ENCODE measurements at places on chromosomes 7 and 10.

DNA sequence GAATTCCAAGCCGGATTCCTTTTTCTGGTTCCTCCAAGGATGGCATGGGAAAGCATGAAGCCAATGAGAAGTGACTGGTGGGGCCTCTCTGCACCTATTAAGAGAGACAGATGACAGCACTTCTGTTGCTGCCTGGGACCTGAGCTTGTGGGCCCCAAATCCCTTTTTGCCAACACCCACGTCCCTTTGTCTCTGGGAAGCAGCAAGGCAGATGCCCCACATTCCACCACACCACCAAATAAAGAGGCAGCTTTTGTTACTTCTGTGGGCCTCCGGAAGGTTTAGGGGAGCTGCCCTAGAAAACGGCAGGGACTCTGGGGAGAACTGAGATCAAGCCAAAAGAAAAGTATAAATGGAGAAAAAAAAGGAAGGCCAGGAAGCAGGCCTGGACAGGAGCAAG lies 3.4 kb downstream of the CCDC136 start:
- no peak for DNase-seq

DNA sequence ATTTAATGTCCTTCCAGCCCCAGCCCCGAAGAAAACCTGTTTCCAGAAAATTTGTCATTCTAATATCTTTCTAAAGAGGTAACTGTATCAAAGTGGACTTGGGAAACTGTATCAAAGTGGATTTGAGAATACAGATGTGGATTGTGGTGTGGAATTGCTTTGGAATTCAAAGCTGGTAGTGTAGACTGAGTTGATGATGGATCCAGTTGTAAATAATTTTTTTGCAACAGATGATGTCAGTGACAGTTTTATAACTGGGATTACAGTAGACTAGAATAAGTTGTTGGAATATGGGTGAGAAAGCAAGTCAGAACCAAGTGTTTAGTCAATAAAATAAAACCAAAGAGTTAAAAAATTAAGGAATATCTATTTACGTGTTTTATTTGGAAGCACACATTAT lies 202.1 kb downstream of the LRMDA start:
- DNase-seq = no peak

DNA sequence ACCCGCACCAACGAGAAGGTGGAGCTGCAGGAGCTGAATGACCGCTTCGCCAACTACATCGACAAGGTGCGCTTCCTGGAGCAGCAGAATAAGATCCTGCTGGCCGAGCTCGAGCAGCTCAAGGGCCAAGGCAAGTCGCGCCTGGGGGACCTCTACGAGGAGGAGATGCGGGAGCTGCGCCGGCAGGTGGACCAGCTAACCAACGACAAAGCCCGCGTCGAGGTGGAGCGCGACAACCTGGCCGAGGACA lies 1.6 kb downstream of the VIM start:
- no peak for DNase-seq

GRCh38 chr10:110222641-110223297 lies 15.4 kb downstream of the MXI1 start:
- no peak for DNase-seq

DNA sequence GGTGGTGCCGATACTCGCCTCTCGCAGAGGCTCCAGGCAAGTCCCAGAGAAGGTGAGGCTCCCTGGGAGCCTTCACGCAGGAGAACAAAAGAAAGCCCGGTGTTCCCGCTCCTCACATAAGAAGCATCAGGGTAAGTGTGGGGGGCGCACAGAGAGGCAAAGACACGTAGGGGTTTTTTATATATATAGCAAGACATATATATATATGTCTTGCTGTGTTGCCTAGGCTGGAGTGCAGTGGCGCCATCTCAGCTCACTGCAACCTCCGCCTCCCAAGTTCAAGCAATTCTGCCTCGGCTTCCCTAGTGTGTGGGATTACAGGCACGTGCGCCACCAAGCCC lies 61.3 kb downstream of the PDIA4 start:
- no peak for DNase-seq

GRCh38 chr10:92054807-92055206 lies 131.2 kb downstream of the BTAF1 start:
- no peak for DNase-seq

DNA sequence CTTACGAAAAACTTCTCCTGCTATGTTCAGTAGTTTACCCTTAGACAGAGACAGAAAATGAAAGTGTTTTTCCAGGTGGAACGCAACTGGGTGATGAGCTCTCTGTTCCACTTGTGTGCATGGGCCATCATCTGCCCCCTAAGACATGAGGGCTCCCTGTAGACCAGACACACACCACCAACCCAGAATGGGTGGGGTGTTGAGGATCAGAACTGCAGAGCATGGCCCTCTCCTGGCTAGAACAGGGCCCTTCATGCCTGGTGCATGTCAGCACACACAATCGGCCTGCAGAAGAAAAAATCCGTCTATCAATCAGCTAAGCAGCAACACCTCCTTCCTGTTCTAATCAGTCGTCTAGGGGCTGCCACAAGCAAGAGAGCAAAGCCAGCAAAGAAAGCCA lies 186.2 kb upstream of the INHBA start:
- no peak for DNase-seq

GRCh38 chr10:85649461-85649860 lies 717.1 kb downstream of the GRID1 start:
- no peak for DNase-seq

GRCh38 chr10:96573036-96573435 lies 13.8 kb downstream of the TM9SF3 start:
- DNase-seq = no peak

GRCh38 chr10:43846187-43846680 lies 197.6 kb upstream of the ZNF32 start:
- no peak for DNase-seq

GRCh38 chr10:13335881-13336280 lies 12.2 kb downstream of the SEPHS1 start:
- DNase-seq = no peak

DNA sequence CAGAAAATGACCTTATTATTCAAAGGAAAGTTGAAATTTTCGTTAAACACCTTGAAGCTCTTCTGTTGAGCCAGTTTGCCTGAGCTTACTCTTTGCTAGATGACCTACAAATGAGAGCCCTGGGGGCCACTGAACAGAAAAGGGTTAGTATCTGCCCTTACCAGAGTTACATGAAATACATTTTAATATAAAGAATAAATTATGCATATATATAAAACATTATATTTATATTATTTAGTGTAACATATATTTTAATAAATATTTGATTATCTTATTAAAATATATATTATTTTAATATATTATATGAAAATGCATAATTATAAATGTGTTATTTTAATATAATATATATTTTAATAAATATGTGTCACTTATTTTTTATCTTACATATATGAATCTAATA lies 628.4 kb upstream of the TPK1 start:
- DNase-seq = no peak

DNA sequence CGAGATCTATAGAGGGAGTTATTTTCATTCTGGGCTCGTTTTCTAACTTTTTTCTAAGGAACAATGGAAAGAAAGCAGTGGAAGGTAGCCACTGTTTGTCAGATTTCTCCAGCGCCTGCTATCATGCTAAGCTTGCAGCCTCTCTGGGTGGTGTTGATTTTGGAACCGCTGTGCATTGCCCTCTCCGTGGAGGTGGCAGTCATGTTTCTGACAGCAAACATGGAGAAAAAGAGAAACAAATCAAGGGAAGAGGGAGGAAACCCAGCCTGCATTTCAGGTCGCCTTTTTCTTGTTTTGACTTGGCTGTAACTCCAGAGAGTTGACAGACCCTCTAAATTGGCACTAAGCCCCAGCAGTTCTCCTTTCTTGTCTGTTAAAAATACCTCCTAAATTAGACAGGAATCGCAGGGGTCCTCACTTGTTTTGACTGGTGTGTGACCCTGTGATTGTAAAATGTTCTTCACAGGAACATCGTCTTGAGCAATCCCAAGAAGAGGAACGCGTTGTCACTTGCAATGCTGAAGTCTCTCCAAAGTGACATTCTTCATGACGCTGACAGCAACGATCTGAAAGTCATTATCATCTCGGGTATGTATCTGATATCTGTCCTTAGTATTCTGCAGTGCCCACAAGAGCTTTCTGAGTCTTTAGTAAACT lies 4.8 kb downstream of the ECHDC3 start:
- DNase-seq = no peak

DNA sequence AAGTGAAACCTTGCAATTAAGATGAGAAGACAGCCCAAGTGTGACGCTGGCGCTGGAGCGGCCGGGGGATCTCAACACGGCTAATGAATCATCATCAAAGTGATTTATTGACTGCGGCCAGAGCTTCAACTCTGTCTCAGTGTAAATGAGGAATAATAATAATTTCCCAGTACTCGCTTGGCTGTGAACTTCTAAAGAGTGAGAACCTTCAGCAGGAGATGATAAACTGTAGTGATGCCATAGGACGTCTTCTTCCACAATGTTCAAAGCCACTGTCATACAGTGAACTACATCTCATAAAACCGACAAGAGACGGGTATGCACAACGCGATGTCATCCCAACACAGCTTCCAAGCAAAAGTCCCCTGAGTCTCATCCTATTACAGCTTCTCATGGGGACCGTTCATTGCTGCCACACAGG lies 123.6 kb upstream of the NOBOX start:
- DNase-seq = no peak

DNA sequence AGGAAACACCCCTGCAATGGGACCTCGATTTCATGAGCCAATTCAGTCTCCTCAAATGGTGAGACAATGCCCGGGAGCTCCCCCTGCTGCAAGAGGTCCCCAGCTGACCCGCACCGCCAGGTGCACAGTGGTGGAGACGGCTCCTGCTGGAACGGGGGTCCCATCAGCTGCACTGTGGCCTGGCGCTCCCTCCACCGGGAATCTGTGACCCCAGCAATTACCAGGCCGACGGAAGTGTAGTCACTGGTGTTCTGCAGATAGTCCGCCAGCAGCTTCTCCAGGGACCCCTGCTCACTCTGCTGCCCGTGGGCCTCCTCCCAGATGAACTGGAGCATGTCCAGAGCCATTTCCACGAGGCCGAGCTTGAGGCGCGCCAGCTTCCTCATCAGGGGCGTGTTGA lies 64.9 kb upstream of the NKX6-2 start:
- DNase-seq = no peak

DNA sequence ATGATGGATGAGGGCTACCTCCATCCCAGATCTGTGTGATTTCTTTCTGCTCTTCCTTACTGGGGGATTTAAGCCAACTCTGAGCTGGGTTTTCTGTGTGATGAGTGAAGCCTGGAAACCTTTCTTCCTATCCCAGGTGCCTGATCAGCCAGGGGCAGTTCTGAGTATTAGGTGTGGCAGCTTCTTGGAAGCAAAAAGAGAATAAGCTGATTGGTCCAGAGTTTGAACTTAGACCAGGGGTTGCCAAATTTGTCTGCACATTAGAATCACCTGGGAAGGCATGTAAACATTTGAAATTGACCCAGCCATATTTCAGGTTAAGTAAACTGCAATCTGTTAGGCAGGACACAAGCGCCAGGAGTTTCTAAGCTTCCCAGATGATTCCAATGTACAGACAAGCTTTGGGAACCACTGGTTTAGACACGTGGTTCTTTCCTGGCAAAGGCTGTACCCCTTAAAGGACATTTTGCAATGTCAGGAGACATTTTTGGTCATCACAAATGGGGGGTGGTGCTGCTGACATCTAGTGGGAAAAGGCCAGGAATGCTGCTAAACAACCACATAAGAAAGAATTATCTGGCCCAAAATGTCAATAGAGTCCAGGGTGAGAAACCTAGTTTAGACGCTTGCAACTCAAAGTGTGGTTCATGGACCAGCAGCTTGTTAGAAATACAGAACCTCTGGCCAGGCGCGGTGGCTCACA lies 160.5 kb upstream of the GHITM start:
- no peak for DNase-seq

DNA sequence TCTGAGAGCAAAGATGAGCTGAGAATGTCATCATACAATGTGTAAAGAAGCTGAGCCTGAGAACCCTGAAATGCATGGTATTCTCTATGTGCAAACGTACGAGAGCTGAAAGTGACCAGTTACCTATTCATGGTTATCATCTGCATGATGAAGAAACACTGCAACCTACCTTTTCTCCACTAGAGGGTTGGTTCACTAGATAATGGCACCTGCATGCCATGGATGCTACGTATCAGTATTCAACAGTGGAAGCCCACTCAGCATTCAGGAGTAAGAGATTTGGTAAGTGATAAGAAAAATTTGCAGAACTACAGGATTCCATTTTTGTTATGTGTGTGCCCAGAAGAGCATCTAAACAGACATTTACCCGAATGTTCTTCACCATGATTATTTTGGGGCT lies 145.4 kb downstream of the PTPRN2 start:
- no peak for DNase-seq

DNA sequence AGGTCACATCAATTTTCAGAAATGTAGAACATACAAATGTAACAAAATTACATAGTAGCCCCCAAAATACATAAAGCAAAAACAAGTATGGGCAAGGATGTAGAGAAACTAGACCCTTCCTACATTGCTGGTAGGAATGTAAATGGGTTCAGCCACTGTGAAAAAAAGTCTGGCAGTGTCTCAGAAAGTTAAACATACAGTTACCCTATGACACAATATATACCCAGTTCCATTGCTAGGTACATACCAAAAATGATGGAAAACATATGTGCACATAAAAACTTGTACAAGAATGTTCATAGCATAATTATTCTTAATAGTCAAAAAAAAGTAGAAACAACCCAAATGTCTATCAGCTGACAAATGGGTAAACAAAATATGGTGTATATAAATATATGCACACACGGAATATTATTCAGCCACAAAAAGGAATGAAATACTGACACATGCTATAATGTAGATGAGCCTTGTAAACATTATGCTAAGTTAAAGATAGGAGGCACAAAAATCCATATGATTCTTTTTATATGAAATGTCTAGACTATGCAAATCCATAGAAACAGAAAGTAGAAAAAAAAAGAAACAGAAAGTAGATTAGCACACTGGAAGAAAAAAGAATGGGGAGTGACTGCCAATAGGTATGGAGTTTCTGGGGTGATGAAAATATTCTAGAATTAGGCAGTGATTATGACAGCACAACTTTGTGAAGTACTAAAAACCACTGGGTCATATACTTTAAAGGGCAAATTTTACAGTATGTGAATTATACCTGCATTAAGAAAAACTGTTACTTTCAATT lies 13.5 kb downstream of the HERPUD2 start:
- no peak for DNase-seq

DNA sequence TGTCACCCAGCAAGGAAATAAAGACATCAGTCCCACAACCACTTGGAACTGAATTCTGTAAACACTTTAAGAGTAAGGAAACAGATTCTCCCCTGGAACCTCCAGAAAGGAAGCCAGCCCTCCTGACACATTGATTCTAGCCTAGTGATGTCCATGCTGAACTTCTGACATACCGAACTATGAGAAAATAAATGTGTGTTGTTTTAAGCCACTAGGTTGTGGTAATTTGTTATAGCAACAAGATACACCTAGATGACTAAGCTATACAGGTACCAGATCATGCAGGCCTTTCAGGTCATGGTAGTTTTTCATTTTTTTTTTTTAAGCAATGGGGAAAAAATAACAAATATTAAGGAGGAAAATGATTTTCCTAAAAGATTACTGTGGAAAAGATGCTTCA lies 37.6 kb upstream of the LRRTM3 start:
- DNase-seq = no peak

- no peak for DNase-seq
Observed at GRCh38 chr7:27161214-27161720, 4.1 kb downstream of the HOXA9 start.

Measured in D341Med (cell line).